ENCODE measurements at places on chromosomes 5 and 9. TPM values are rescaled to one million over a fixed set of nuclear protein-coding genes. Genes with fewer than 3 reads are reported as not detected.

DNA sequence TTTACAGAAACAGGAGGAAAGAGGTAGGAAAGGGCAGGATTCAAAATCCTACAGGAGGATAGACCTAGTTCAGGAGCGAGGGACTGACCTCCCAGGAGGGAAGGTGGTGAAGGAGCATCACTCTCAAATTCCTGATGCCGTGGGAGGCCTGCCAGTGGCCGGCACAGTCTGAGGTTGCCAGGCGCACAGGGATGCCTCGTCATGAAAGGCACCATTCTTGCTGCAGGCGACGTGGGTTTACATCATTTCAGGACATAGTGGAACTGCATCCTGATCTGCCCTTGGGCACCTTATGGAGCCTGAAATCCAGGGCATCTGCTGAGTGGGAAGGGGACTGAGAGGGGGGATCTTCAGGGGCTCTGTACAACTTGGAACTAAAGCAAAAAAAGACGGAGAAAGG, 163.2 kb upstream of the S1PR3 start:
- no peak for DNase-seq

DNA sequence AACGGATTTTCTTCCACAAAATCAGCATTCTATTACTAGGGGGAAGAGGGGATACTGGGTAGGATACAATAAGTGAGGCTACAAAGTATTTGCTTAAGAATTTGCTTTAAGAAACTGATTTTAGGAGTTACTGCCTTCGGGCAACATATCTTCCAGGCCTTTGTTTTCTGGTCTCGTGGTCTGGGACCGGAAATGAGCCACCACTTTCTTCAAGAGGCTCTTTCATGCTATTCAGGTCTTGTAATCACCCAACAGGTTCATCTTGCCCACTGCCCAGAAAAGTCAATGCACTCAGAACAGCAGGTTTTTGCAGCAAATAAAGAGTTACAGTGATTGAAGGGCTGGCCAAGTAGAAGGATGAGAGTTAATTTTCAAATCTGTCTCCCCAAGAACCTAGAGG, 6.6 kb upstream of the AOPEP start:
- DNase-seq = no peak

GRCh38 chr9:34139477-34140146, 13.1 kb upstream of the DCAF12 start:
- DNase-seq = no peak

DNA sequence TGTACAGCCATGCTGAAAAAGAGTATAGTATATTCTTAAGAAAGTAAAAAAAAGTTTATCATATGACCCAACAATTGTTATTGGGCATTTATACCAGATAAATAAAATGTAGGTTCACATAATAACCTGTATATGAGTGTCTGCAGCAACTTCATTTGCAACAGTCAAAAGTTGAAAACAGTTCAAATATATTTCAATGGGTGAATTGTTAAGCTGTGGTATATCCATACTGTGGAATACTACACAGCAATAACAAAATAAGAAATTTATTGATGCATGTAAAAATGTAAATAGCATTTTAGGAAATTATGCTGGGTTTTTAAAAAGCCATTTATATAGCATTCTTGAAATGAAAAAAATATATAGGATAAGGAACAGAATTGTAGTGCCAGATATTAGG, 1420.1 kb upstream of the ACO1 start:
- DNase-seq = no peak

GRCh38 chr9:36566813-36567221, 5.9 kb upstream of the MELK start:
- no peak for DNase-seq

- DNase-seq = no peak
These were observed 22.7 kb upstream of the LIFR start for GRCh38 chr5:38579105-38579504.

DNA sequence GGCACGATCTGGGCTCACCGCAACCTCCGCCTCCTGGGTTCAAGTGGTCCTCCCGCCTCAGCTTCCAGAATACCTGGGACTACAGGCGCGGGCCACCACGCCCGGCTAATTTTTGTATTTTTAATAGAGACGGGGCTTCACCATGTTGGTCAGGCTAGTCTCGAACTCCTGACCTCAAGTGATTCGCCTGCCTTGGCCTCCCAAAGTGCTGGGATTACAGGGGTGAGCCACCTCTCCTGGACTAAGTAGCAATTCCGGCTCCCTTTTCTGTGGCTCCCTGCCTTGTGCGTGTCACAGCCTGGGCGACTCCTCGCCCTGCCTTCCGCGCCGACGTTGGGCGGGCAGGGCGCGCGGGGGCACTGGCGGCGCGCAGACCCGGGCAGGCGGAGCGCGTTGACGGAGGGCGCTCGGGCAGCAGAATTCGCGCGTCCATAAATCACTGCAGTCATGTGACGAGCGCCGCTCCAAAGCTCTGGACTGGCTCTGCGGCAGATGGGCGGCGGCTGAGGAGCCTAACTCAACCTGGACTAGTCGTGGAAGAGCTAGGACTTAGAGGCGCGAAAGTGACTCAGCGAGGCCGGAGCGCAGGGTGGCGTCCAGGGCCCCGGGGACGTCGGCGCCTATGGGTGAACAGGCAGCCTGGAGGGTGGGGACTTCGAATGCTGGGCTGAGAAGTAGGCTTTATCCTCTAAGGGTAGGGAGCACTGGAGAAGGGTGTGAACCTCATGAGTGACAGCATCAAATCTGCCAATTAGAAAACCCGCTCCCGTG, 1.4 kb upstream of the CIZ1 start:
- DNase-seq = peak; percentile 80

DNA sequence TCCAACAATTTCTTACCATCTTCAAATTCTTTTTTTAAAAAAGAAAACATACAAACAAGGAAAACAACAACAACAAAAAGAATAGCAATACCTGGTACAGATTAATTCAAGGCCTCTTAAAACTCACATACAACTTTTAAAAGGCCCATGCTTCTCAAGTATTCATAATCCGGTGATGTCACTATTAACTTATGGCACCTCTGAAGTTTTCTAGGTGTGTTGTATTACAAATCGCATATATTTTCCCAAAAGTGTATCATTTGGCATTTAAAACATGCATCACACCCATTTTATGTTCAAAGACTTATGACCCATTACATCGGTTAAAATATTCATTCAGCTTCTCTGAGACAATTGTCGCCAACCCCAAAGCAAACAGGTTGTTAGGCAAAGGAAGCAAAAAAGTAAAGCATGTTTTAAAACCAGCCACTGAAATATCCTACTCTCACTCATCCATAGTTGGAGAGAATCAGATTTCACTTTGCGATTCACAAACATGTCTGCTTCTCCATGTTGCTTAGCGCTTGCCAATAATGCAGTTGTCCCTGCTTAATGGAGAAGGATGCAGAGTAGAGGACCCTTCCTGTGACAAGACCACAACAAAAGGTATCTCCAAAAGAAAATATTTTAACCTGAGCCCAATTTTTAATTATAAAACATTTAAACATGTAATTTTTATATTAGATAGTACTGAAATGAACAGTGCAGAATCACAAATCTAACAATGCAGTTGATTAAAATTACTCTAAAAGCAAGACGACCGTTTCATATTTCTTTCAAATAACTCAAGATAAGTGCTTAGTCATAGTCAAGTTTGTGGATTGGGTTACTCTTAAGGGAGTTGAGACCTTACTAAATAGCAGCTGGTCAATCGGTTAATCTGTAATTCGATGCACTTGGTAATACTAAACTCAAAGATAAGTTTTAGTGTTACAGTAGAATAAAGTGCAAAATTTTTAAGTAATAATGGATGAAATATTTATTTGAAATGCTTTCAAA, 1.6 kb downstream of the SKP1 start:
- no peak for DNase-seq

GRCh38 chr9:84778570-84778969, 109.0 kb downstream of the NTRK2 start:
- no peak for DNase-seq

DNA sequence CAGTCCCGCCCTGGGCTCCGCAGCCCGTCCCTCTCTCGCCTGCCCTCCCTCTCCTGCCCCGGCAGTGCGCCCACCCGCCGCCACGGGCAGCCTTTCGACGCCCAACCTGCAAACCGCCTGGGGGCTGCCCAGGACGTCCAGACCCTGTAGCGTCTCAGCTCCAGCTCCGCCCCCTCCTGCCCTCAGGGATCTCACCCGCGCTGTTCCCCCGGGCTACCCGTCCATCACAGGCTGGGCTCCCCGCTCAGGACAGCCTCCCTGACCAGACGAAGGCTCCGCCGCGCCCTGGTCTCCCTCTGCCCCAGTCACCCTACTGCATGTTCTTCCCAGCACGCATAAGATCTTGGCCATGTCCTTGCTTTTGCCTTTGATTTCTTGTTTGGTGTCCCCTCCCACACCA, 1.4 kb downstream of the RASGEF1C start:
- DNase-seq = no peak

DNA sequence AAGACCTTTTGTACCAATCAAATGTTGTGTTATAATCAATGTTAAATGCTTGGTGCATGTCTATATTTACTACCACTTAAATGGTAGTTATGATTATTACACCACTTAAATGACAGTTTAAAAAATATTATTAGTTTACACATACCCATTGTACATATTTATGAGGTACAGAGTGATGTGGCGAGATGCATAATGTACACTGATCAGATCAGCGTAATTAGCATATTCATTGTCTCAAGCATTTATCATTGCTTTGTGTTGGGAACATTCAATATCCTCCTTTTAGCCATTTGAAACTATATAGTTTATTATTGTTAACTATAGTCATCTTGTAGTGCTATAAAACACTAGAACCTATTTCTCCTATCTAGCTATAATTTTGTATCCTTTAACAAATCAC, 434.4 kb upstream of the ACTBL2 start:
- no peak for DNase-seq

DNA sequence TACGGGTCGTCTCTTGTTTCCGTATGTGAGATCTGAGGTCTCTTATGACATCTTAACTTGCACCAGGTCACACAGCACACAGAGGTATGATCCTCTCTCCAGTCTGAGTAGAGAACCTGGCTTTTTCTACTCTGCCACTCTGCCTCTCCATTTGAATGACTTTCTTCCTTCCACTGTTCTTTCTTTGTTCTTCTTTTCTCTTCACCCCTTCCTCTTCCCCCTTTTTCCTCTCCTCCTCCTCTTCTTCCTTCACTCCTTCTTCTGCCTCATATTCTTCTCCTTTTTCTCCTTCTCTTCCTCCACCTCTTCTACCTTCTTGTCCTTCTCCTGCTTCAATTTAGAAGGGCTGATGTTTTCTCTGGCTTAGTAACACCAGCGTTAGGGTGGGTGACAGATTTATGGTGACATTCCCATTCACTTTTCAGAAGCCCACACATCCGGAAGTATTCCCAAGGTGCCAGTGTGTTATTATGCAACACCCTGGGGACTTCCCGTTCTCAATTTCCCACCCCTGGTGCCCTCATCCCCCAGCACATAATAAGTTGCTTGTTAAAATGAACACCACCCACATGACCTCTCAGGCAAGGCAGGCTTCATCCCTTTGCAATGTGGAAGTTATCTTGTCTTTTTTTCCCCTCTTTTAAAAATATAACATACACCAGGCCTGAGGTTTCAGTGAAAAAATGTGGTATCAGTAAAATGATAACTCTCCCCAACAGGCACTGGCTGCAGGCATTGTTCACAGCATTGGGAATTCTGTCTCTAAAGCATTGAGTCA, 122.0 kb downstream of the PAPPA start:
- no peak for DNase-seq

GRCh38 chr5:171629221-171629620, 156.4 kb upstream of the SMIM23 start:
- DNase-seq = no peak

GRCh38 chr9:137435381-137435891, 5.7 kb downstream of the ENTPD8 start:
- DNase-seq = no peak

DNA sequence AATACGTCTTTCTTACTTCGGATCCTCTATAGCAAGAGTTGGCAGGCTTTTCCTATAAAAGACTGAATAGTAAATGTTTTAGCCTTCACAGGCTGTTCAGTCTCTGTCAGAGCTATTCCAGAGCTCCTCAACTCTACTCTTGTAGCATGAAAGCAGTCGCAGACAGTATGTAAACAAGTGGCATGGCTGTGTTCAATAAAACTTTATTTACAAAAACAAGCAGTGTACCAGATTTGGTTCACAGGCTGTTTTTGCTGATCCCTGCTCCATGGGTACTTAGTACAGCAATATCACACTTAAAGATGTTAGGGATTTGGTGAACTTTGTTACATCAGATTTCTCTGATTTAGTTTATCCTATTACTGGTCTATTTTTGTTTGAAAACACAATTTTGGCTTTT, 235.2 kb downstream of the MLLT3 start:
- DNase-seq = no peak

DNA sequence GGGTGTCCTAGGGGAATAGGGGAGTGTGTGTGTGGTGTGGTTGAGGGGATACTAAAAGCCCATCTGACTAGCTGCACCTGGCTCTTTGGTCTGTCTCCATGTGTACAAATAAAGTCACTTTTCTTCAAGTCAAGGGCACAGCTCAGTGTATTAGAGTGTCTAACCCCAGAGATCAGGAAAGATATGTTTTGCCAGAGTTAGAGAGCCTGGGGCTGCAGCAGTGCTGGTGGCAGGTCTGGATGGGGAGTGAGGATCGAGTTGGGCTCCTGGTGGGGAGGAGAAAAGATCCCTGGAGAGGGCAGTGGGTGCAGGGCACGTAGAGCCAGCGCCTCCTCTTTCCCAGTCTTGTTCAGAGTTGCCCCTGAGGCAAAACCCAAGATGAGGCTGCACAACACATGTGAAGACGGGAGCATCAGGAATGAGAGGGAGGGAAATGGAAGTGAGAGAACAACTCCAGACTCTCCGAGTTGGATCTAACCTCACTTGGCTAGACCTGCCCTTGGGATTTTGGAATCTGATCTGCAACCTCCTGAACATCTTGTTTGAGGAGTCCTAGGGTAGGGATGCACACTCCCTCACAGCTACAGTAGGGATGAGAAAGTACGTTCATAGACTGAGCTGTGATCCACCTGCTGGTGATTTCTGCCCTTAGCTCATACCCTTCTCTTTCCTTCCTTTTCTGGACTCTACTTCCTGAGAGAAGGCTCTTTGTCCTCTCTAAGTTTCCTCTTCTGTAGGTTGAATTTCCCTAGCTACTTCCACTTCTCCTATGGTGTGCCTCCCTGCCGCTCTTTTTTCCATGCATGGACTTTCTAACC, 309.9 kb downstream of the ZSWIM6 start:
- DNase-seq = no peak

DNA sequence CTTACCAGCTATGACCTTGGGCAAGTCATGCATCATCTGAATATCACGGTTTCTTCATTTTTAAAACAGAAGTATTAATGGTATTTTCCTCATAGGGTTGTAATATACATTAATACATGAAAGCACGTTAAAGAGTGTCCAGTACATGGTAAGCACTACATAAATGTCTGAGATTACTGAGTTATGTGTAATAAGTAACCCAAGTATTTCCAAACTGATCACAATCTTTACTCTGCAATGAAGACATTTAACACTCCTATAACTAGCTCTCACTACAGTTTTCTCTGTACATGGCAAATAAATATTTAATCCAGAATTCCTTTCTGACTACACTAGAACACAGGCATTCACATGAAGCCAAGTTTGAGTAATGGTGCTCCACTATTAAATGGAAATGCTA, 4.0 kb downstream of the GLDC start:
- DNase-seq = no peak

ADCY2 gene
- total RNA-seq = not detected

IARS1 gene
- 222 TPM for total RNA-seq

ENTPD8 gene
- total RNA-seq = not detected

IFNA13 gene
- not detected for total RNA-seq

GRM6 gene
- total RNA-seq = not detected

MACIR gene
- total RNA-seq = 9.3 TPM

SPAG8 gene
- 1.0 TPM for total RNA-seq

SPINK7 gene
- total RNA-seq = not detected

NAA35 gene
- 23.2 TPM for total RNA-seq

ZBED3 gene
- total RNA-seq = 2.0 TPM
